ENCODE measurements at places on chromosomes 5 and 9.

DNA sequence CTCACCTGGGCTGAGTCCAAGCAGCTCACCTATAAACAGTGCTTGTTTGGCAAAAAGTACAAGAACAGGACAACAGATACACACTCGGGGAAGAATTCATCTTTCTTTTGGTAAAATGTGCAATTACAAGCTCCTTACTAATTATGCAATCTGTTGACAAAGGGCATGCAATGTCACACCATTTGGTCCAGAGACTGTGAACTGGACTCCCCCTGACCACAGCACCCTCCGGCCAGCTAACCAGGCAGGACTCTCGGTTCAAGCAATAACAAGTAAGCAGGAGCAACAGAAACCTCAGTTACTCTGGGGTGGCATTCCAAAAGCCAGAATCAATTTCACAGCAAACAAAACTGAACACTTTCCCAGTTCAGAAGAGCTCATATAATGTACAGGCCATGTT is 113.8 kb downstream of the GNAQ start:
- DNase-seq: no peak

- DNase-seq: no peak
Observed at GRCh38 chr5:102554728-102555127, 55.9 kb upstream of the SLCO6A1 start.

- no peak for DNase-seq
Observed at GRCh38 chr5:150298701-150299451, 3.8 kb downstream of the ARSI start.

DNA sequence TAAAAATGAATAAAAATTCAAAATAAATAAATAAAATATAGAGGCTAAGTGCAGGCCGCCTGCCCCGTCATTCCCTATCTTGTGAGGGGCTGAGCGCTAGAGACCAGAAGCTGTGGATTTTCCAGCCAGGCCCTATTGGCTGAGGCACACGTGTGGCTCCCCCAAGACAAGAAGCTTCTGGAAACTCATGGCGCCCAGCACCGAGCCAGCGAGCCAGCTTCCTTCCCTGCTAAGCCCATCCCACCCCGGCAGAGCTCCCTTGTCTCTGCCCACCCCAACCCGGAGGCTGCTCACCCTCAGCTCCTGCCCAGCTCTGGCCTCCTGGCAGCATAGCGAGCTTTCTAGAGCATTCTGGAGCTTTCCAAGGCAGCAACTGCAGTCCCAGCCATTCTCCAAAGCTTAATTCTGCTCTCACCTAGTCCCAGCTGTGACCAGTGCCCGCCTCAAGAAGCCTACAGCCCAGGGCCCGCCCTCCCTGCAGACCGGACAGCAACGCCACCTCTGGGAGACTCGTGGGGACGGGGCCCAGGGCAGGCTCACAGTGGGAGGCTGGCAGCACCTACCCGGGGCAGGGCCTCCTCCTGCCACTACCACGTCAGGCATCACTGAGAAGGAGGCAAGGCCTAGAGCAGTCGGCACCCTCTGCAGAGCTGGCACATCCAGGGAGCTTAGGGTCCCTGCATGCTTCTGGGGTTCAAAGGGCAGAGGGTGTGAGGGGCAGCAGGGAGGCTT is 23.2 kb upstream of the TMEM250 start:
- DNase-seq: peak; percentile 66

GRCh38 chr5:89213573-89213972 is 330.6 kb upstream of the MEF2C start:
- peak; percentile 84 for DNase-seq

DNA sequence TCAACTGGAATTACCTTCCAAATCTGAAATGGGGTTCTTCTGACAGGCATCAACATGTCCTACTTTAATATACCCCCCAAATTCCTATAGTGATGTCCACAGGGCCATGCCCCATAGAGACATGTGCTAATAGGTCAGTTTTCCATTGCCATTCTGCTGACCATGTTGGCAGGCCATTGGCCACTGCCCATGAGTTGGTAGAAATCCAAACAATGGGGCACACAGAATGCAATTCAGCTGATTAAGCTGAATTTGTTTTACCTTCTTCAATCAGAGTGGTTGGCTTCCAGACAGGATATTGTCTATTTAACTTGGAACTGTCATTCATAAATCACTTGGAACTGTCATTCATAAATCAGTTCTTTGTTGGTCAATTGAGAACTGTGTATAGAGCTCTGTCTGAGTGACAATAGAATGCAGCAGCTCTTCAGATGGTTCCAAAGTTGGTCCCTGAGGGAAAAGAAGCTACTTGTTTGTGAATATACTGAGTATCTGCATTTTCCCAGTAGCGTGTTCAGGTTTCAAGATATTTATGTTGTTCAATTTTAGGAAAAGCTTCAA is 336.9 kb downstream of the DRD1 start:
- DNase-seq: no peak

DNA sequence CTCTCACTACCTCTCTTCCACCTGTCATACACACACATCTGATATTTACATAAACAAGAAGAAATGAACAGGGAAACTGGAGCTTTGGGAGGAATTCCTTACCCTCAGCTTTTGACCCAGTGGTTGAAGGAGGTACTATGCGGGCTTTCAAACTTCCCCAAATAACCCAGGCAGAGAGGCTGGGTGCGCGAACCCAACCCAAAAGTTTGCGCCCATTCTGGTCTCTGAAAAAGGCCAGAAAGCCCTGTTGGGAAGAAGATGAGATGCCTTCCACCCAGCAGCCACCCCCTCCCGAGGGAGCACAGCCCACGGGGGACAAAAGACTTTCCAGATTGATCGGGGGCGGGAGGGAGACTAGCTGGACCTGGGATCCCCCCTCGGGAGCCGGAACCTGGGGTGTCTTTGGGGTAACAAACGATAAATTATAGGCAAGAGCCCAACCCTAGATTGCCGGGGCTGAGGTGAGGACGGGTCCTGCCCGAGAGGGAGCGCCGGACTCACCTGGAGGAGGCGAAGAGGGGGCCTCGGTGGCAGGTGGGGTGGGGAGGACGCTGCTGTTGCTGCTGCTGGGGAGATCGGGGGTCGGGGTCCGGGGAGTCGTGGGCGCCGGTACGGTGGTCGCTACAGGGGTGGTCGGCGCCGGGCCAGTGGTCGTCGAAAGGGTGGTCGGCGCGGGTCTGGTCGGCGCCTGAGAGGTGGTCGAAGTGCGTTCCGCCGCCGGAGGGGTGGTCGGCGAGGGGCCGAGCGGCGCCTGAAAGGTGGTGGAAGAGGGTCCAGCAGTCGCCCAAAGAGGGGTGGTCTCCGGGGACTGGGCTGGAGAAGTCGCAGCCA is 798 bp downstream of the MEGF9 start:
- peak; percentile 77 for DNase-seq

DNA sequence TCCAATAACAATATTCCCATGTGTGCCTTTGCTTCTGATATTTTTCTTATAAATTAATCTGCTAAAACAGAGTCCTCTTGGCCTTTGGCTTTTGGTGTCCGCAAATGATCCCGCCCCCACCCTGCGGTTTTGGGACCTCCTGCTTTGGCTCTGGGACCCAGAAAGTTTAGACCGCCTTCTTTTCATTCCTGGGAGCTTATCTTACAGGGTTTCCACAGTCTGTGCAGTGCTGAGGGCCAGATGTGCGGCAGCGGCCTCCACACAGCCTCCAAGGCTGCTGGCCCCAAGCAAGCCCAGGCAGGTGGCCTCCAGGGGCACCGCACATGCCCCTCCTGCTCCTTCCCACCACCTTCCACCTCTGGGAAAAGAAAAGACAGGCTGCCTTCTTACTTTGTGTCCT is 191.5 kb downstream of the ERCC6L2 start:
- peak; percentile 45 for DNase-seq

DNA sequence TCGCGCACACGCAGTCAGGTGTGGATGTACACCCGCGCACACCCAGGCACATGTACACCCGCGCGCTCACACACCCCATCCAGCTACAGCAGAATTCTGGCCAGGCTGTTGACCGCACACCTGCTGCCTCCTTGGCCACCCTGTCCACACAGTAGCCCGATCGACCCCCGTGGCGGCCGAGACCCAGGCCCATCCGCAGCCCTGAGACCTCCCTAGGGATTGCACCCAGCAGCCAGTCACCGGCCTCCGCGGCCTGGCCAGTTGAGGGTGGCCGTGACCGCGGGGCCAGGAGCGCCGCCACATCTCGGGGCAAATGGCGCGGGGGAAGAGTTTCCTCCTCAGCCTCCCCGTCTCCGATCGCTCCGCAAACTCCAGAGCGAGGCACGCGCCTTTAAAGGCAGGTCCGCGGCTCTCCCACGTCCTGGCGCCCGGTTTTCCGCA is 774 bp upstream of the ADAMTS16 start:
- no peak for DNase-seq

DNA sequence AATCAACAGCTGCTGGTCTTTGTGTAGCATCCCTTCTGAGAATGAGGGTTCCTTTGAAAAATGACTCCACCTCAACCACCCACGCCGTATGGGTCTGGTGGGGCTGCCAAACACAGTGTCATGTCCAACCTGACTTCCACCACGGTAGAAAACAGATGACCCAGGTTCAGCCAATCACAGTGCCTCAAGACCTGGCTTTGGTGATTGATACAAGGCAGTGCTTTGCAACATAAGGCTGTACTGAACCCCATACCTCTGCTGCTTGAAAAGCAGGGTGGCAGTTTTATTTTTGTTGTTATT is 11.5 kb upstream of the TGFBR1 start:
- no peak for DNase-seq

DNA sequence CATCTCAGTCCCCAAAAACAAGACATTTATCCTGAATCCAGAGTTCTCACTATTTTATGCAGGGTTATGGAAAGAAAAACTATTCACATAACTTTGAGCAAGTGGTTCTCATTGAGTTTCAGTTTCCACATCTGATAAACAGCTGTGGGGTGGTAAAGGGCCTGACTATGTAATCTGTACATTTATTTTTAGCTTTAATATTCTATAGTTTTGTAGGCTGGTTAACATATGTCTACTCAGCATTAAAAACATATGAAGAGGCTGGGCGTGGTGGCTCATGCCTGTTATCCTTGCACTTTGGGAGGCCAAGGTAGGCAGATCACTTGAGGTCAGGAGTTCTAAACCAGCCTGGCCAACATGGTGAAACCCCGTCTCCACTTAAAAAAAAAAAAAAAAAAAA is 301.5 kb upstream of the CCNG1 start:
- no peak for DNase-seq

DNA sequence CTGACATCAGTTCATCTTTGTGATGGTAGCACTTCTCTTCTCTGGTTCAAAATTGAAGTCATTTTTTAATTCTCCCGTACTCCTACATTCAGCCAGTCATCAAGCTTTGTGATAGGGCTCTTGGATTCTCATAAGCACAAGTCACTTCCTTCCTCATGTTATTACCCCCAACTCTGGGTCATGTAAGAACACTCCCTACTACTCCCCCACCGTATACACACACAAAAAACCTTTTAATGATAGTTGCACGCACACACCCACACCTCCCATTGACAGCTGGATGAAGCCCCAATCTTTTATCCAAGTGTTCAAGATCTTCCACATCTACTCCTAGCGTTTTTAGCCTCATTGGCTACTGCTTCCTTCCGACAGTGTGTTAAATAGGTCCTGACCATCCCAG is 16.8 kb downstream of the KDM3B start:
- DNase-seq: no peak

GRCh38 chr5:152634586-152634985 is 229.5 kb upstream of the NMUR2 start:
- DNase-seq: no peak

- DNase-seq: no peak
Observed at GRCh38 chr9:134035041-134036039, 10.1 kb downstream of the BRD3OS start.

DNA sequence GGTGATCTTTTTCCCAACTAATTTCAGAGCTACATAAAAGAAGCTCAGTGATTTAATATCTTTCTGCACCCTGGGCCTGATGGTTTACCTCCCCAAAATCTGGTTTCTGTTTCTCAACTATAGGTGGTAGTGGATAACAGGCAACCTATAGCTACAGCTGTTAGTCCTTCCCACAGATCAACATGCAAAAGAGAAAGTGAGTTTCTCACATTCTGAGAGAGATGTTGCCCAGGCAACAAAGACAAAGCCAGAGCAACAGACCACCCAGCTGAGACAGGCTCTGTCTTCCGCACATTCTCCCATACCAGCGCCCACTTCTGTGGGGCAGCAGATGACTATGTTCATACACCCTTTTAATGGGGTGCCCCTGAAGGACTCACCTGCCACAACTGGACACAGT is 40.7 kb upstream of the PPP2R2B start:
- no peak for DNase-seq

GRCh38 chr9:13279284-13280141 is at the start of gene MPDZ:
Gene MPDZ, minus strand, starts transcription at chr9:13279692. Its CDS starts 29,377 bp downstream, at chr9:13250315.
- peak; percentile 91 for DNase-seq

GRCh38 chr9:21592063-21592338 is 109.9 kb upstream of the IFNE start:
- DNase-seq: no peak

- no peak for DNase-seq
Observed at GRCh38 chr5:137303509-137303908, 195.6 kb downstream of the SPOCK1 start.

DNA sequence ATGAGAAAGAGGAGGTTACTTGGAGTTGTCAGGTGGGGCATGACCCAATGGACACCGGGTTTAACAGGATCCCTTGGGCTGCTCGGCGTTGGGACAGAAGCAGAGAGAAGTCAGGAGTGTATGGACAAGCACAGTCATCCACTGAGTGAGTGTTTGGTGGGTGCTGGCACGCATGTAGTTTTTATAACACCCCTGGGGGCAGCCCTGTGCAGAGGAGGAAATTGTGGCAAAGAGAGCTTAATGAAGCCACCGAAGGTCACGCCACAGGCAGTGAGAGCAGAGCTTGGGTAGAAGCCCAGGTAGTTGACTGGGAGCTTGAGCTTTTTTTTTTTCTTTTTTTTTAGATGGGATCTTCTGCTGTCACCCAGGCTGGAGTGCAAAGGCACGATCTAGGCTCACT is 43.2 kb upstream of the IER5L start:
- no peak for DNase-seq

DNA sequence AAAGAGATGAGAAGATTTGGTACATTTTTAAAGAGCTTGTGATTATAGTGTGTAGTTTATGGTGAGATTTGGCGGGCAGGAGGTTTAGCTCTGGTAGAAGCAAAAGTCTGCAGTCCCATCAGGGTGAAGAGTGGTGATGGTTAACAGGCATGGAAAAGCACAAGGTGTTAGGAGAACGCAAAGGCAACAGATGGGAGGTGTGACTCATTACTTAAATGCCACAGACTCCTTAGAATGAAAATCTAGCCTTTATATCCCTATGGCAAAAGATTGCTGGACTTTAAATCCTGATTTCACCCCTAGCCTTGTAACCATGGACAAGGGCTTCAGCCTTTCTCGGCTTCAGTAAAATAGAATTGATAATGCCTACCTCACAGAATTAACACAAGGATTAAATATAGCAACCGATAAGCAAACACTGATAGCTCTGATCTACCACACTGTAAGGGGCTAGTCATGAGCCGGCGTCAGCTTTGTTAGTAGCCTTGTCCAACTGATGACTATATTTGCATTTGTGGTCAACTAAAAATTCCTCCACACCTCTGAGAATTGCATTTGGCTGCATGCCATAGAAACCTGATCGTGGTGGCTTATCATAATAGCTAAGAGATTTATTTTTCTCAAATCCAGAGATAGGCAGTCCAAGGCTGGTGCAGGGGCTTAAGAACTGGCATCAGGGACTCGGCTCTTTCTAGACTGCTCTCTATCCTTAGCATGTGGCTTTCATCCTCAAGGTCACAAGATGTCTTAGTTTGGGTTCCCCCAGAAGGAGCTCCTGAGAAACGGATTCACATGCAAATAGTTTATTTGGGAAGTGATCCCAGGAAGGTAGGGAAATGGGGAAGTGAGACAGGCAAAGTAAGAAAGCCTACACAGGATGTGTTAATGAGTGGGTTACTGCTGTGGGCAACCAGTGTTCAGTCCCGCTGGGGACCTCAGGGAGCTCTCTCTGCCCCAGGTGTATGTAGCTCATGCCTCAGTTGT is 19.6 kb downstream of the MFAP3 start:
- DNase-seq: no peak

Data from right cardiac atrium (tissue), 5 donors.